ENCODE measurements at places on chromosomes 7 and 10.

DNA sequence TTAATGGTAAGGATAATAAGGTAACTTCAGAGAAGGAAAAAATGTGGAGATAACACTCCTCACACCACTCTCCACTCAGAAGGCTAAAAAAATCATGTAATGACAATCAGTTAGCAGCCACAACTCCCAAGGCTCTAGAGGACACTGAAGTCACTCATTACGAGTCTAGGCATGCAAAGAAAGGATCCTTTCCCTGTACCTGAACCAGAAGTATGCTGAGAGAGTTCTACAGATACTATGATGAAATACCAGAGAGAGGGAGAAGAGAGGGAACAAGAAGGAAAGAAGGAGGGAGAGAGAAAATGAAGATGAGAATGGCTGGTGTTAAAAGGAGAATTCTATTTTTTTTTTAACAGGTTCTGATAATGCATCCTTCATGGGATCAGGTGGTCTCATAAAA is 224.3 kb upstream of the PLXNA4 start:
- no peak for DNase-seq

DNA sequence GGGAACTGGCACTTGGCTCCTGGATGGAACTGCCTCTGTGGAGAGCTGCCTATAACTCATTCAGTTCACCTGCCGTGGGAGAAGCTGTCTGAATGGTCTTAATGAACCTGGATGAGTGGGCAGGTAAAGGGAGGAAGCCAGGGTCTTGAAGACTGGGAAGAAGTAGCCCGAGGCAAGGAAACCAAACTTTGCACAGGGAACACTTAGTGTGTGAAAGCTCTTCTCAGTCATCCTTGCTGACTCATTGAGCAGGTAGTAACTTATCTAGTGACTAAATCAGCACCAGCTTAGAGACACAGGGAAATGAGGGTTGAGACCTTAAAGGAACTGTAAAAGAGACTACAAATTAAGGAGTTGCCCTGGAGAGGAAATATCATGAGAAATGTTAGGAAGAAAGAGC is 9.9 kb downstream of the LRRC4 start:
- DNase-seq: no peak

GRCh38 chr10:116699049-116699448 is 43.3 kb downstream of the HSPA12A start:
- no peak for DNase-seq

DNA sequence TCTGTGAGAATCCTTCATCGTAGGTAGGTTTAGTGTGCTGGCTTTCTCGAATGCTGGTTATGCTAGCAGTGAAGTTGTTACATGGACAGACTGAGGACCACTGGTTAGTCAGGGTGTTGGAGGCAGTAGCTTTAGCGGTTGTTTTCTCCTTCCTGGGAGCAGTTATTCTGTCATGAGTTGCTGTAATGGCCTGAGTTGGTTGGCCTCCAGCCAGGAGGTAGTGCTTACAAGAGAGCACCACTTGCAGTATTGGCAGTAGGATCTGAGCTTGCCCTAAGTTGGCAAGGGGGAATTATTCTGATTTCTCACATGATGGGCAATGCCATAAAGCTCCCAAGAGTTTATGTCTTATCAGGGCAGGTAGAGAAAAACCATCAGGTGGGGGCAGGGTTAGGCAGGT is 58.0 kb downstream of the IPMK start:
- no peak for DNase-seq

- no peak for DNase-seq
These were observed 21.5 kb downstream of the CH25H start for GRCh38 chr10:89185658-89186057.

DNA sequence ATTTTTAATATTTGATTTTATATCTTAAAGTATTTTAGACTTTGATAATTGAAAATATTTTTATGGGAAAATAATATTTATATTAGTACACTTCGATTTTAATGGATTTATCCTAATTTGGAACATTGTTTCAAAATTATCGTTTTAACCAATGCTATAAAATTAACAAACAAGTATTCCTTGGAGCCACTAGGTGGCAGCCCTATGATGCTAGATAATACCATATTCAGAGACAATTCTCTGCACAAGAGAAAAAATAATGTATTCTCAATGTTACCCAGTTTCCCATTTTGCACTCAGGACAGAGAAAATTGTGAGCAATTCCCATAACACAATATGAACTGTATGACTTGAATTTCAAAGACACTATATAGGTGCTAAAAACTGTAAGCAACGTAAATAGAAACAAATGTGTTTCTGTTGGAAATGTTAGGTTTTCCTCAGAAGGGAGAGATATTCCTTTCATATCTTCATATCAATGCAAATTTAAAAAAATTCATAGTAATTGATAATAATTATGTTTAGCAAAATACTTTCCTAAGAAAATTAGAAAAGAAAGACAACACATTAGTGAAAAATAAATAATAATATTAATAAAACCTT is 237.8 kb downstream of the SEMA3E start:
- no peak for DNase-seq

DNA sequence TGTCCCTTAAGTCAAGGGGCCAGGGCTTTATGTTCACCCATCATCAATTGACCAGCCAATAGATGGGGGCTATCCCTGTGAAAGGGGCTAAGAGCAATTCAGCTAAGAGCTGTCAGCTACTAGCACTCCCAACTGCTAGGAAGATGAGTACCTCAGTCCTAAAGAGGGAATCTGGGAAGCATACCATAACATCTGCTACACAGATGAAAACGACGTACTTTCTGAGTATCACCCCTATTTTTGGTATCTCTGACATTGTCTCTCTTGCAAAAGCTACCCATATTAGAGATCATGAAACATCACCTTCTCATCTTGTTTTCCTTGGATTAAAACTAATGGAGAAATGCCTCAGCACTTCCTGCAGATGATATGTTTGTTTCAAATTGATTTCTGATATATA is 7.5 kb upstream of the SMNDC1 start:
- no peak for DNase-seq
